GM03348 (cell line): ENCODE measurements at places on chromosomes 1 and 21.

- no peak for DNase-seq
These were observed 284.8 kb downstream of the BACH1 start for GRCh38 chr21:29583424-29583924.

GRCh38 chr1:229550812-229551567 lies 7.5 kb downstream of the ABCB10 start:
- DNase-seq: no peak

DNA sequence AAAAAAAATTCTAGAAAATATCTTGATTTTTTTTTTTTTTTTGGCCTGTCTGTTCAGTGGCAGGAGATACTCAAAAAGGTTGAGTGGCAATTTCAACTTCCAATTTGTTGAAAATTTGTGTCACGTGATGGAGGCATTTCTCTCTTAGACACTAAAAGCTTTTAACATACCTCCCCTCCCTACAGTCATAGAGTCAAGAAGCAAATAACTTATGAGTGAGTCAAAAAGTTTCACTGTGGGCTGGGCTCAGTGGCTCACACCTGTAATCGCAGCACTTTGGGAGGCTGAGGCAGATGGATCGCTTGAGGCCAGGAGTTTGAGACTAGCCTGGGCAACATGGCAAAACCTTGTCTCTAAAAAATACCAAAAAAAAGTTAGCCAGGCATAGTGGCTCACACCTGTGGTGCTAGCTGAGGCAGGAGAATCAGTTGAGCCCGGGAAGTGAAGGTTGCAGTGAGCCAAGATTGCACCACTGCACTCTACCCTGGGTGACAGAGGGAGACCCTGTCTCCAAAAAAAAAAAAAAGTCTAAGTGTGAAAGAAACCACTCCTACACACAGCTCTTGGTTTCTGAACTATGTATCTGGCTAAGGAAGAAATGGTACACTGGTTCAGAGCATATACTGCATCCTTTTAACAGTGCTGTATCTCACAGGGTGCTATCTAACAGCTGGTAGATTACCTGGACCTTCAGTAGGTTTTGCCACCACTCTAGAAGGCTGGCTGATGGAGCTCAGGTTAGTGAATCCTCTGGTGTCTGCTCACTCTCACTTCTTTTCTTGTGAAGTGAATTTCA lies 11.6 kb upstream of the BSDC1 start:
- no peak for DNase-seq

- no peak for DNase-seq
These were observed 90.1 kb downstream of the PRDM16 start for GRCh38 chr1:3159121-3159520.

GRCh38 chr1:1894354-1895059 lies 3.6 kb upstream of the GNB1 start:
- DNase-seq: no peak

DNA sequence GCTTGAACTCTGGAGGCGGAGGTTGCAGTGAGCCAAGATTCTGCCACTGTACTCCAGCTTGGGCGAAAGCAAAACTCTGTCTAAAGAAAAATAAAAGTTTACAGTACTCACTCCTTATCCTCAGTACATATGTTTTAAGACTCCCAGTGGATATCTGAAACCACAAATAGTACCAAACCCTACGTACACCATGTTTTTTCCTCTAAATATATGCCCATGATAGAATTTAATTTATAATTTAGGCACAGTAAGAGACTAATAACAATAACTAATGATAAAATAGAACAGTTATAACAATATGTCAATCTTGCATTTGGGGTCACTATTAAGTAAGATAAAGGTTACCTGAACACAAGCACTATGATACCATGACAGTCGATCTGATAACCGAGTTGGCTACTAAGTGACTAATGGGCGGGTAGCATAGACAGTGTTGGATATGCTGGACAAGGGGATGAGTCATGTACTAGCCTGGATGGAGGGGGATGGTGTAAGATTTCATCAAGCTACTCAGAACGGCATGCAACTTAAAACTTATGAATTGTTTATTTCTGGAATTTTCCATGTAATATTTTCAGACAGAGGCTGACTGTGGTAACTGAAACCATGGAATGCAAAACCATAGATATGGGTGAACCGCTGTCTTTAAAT lies 43.7 kb downstream of the ST7L start:
- peak; percentile 77 for DNase-seq

- DNase-seq: no peak
These were observed 516.7 kb downstream of the KCNT2 start for GRCh38 chr1:196091397-196092135.

DNA sequence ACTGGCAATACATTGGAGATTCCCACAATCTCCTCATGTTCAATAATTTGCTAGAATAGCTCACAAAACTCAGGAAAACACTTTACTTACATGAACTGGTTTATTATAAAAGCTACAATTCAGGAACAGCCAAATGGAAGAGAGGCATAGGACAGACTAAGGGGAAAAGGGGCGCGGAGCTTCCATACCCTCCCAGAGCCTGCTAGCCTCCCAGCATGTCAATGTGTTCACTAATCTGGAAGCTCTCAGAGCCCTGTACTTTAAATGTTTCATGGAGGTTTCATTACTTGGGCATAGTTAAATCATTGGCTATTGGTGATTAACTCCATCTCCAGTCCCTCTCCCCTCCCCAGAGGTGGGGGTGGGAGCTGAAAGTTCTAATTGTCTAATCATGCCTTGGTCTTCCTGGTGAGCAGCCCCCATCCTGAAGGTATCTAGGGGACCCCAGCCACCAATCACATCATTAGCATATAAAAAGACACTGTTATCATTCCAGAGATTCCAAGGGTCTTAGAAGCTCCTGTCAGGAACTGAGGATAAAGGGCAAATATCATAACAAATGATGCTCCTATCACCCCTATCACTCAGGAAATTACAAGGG lies 10.9 kb upstream of the DMRTB1 start:
- DNase-seq: no peak

- no peak for DNase-seq
These were observed 208.5 kb downstream of the BARHL2 start for GRCh38 chr1:90508376-90509167.

DNA sequence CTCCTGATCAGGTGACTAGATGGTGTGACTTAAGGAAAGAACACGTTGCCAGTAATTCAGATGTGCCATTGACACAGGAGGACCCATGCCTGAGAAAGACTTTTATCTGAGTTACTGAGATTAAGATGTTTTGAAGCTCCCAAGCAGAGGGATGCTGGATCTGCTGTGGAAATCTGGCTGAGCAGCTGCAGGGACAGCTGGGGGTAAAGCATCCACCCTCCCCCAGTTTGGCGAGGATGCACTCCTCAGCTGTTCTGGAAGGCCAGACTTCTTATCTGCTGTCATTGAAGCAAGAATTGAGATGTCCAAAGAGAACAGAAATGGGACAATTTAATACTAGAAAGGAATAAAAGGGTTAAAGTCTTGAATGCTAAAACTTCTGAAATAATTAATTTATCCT lies 25.7 kb downstream of the TTC3 start:
- no peak for DNase-seq

- no peak for DNase-seq
These were observed 8.8 kb downstream of the SLC19A1 start for GRCh38 chr21:45533361-45533845.

GRCh38 chr1:110707232-110707631 lies 32.5 kb upstream of the KCNA3 start:
- no peak for DNase-seq

- peak; percentile 36 for DNase-seq
These were observed 74.6 kb downstream of the DPT start for GRCh38 chr1:168654198-168654915.

DNA sequence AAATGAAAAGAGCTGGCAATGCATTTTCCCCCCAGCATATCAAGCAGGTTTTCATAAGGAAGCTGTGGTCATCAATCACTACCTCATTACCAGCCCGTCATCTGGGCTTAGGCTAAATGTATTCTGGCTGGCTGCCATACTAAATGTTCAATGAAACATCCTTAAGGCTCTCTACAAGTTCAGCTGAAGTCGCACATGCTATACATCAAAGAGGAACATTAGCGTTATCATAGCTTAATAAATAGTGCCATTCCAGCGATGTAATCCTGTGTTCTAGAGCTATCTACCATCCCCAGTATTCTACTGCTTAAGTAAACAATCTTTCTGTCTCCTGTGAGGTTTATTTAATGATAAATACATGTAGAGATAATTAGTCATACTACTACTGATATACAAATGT lies 288.8 kb downstream of the DPYD start:
- DNase-seq: no peak

DNA sequence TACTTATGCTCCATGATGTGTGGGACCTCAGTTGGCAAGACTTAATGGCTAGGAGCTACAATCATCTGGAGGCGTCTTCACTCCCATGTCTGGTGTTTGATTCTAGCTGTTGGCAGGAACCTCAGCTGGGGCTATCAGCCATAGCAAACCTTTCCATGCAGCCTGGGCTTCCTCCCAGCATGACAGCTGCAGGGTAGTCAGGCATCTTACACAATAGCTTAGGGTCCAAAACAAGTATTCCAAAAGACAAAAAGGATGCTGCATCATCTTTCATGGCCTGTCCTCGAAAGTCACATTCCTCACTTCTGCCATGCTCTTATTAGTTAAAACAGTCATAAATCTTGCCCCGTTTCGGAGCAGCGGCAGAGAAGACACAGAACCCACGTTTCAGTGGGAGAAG lies 90.9 kb downstream of the LRRC8C start:
- DNase-seq: peak; percentile 58

GRCh38 chr1:42195841-42196240 lies 31.3 kb upstream of the GUCA2A start:
- no peak for DNase-seq

- no peak for DNase-seq
These were observed 905 bp downstream of the BARHL2 start for GRCh38 chr1:90716243-90716551.

DNA sequence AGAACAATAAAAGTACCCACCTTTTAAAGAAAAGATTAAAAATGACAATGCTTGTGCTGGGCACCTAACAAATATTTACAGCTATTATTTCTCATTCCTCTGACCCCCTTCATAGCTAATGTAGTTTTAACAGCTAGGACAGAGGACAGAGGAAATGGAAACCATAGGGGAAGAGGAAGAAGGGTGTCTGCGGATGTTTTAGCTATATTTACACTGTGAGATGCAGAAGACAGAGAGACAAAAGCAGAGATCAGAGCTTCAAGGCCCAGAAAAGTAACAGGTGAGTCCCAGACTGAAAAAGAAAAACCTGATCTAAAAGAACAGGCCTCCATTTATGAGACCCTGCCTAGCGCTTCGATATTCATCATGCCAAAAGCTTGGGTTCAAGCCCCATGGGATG lies 72.0 kb downstream of the ZNF281 start:
- DNase-seq: no peak

GRCh38 chr1:27562021-27562420 lies 41.9 kb downstream of the AHDC1 start:
- DNase-seq: no peak

- no peak for DNase-seq
These were observed 170.7 kb downstream of the ST6GALNAC5 start for GRCh38 chr1:77038000-77038399.

GRCh38 chr1:162541619-162542141 lies 19.8 kb upstream of the UAP1 start:
- peak; percentile 82 for DNase-seq

DNA sequence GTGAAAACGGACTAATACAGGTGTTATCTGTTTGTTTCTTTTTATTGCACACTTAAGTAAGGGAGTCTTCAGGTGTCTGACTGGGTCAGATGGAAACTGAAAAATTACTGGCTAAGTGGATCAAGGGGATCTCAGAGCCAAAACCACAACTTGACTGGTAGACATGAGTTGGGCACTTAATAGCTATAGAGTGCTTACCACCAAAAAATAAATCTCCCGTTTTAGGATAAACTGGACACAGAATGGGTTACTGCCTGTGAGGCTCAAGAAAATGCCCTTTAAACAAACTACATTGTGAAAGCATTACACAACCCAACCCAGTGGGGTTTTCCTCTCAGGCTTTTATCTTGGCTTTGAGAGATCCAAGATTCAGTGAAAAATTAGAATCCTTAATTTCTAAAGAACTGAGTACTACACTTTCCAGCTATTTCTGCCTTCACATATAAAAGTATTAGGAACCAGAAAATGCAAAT lies 134.0 kb upstream of the LYPLAL1 start:
- no peak for DNase-seq

DNA sequence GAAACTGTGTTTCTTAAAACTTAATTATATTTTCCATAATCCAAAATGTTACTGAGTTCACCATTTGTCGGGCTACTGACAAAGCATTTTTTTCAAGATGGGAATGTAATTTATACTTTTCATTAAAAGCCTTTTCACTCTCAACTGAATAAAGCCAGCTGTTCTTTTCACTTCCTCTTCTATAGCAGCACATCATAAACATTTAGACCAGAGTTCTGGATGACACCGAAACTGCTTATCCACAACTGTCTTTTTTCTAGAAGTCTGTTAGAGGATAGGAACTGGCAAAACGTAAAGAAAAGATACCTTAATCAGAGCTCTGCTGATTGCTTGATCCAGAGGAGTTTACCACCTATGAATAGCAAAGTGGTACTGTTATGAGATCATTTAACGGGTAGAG lies 594.7 kb downstream of the ADGRL2 start:
- DNase-seq: no peak

DNA sequence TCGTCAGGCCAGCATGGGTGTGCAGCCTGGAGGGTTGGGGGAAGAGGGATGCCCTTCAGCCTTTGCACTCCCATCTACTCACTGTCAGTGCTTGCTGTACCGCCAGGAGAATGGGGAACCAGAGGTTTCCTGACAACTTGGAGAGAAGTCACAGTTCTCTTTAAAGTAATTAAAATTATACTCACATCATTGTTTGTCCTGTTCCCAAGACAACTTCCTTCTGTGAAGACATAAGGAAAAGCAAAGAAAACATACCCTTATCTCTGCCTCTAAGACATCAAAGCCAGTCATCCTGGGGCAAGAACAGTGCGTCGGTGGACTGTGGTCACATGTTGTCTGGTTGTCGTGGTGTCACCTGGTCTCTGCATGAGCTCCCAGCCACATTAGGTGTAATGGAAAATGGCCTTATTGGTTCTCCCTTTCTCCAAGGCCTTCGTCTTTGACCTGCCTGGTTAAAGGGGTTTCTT lies 17.6 kb downstream of the TRAF5 start:
- DNase-seq: no peak

DNA sequence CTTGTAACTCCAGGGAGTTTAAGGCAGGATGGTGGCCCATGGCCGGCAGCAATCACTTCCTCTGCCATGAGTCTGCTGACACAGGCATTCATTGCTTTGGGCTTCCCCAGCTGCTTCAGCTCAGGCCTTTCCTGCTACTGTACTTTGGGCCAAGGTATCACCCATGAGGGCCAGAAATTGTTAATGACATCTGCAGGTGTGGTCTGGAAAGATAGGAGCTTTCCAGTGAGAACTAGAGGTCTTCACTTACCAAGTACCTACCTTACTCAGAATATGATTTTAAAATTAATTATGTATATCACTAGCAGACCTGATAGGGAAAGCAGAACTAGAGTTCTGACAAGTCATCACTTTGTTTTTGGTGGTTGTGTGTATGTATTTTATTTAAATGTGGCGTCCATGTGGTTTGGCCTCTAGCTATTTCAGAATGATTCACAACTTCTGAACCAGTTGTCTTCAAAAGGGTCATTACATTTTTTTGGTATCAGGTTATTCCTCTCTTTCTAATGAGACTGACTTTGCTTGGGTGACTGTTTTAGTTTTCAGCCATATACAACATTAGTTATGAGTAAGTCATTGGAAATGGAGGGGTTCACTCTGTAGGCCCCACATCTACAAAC lies 2.7 kb downstream of the RGL1 start:
- DNase-seq: peak; percentile 39
